ENCODE measurements at places on chromosomes 7 and 10. TPM values are rescaled to one million over a fixed set of nuclear protein-coding genes. Genes with fewer than 3 reads are reported as not detected.

- DNase-seq, result no peak
These were observed 26.2 kb upstream of the CUBN start for GRCh38 chr10:17155826-17156225.

DNA sequence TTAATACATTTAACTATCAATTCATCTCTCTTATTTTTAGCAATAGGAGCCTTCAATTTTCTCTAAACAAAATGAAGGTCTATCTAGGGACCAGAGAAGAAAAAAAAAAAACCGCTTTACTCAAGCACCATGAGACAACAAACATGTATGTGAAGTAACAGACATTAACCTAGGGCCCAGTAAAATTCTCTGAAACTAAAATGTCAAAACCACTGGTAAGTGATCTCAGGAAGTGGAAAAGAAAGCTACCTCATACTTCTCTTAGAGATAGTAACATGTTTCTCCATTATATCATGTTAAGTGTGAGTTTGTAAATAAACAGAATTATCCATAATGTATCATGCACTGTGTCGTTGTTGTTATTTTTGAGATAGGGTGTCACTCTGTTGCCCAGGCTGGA is 35.4 kb upstream of the PTER start:
- DNase-seq, result no peak

Gene COBL
- total RNA-seq, result 1.2 TPM

DNA sequence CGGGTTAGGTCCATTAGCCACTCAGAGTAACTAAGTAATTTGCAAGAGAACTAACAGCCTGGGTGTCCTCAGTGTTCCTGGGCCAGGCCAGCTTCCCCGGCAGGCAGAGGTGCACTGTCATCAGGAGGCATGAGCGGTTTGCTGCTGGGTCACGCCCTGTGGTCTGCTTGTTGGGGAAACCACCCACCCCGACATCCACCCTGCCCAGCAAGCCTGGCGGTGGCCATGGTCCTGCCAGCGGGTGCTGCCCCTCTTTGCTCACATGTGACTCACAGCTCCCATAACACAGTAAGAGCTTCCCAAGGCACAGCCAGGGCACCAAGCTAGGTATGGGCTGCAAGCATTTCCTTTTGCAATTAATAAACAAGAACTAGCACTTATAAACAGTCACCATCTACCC is 75.9 kb downstream of the RGS10 start:
- peak; percentile 66 for DNase-seq

GRCh38 chr7:135333200-135333599 is 99.6 kb downstream of the STRA8 start:
- peak; percentile 28 for DNase-seq

DNA sequence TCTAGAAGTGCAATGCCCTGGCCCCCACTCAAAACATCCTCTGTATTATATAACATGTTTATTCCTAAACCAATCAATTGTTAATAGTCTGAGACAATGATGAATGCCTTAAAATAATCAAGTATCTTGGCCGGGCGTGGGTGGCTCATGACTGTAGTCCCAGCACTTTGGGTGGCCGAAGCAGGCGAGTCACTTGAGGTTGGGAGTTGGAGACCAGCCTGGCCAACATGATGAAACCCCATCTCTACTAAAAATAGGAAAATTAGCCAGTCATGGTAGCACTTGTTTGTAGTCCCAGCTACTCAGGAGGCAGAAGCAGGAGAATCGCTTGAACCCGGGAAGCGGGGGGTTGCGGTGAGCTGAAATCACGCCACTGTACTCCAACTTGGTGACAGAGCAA is 29.4 kb upstream of the CACNA2D1 start:
- no peak for DNase-seq

Gene PNPLA8
- 21.2 TPM for total RNA-seq

GRCh38 chr10:114009281-114009996 is 34.2 kb upstream of the ADRB1 start:
- DNase-seq, result no peak
